ENCODE measurements at places on chromosomes 1 and 21.

- DNase-seq, result no peak
Observed at GRCh38 chr1:232844791-232845190, 39.6 kb downstream of the MAP10 start.

GRCh38 chr1:172946814-172947507 is 103.8 kb downstream of the TNFSF18 start:
- DNase-seq, result no peak

DNA sequence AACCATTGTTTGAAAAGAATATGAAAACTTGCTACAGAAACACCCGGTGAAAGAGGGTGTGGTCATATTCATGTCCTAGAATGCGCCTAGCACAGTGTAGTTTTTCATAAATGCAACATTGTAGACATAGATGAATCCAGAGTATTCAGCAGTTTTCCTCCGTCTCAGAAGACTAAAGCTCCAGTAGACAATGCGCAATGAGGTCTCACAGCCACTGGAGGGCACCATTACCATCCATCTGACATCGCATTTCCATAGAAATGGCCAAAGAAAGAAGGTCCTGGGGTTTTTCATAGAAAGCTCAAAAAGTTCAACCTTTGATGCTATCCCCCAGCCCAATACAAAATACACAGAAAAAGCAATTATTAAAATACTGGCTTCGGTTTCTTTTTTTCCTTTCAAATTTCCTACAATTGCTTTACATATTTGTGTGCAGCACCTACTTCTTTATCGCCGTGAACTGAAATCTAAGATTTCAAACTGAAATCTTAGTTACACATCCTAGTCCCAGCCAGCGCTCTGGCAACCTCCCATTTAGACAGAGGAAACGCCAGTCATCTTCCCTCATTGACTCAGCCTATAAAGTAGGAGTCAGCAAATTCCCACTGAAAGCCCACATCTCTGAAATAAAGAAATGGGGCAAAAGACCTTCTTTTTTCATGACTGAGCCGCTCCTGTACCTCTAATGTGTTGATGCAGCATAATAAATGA is 3.9 kb upstream of the CD58 start:
- no peak for DNase-seq

GRCh38 chr1:32398401-32398800 is 4.2 kb upstream of the BSDC1 start:
- DNase-seq, result no peak

- DNase-seq, result peak; percentile 38
Observed at GRCh38 chr1:112818990-112819689, 104.0 kb upstream of the PPM1J start.

- peak; percentile 46 for DNase-seq
Observed at GRCh38 chr1:225879521-225880221, 2.5 kb downstream of the TMEM63A start.

DNA sequence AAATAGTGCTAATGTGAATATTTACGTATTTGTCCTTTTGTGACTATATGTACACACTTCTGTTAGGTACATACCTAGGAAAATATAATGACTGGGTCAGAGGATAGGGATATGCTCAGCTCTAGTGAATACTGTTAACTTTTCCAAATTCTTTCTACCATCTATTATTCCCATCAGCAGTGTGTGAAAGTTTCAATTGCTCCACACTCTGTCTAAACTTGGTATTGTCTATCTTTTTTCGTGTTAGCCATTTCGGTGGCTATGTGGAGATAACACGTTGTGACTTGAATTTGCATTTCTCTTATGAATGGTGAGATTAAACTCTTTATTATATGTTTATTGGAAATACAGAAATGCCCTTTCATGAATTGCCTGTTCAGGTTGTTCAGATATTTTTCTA is 22.7 kb upstream of the LELP1 start:
- no peak for DNase-seq

- no peak for DNase-seq
Observed at GRCh38 chr1:218967836-218968235, 205.8 kb upstream of the LYPLAL1 start.

- DNase-seq, result no peak
Observed at GRCh38 chr1:211531194-211532087, 39.5 kb upstream of the RD3 start.

DNA sequence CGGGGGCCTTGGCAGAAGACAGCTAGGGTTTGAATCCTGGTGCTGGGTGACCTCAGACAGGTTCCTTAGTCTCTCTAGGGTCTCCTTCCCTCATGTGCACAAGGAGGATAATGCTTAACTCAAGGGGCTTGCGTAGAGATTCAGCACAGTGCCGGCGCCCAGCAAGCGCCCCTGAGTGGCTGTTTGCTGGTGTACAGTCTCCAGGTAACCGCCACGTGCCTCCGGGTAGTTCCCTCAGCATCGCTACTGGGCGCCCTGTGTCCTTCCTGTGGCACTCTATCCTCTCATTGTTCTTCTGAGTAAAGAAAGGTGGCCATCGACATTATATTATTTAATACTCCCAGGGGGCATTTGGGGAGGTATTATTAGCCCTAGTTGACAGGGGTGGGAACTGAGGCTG is 80.9 kb downstream of the NENF start:
- DNase-seq, result no peak

- DNase-seq, result peak; percentile 4
Observed at GRCh38 chr1:90579212-90579802, 137.8 kb downstream of the BARHL2 start.

All from HL-60 (cell line).